ENCODE measurements at places on chromosomes 12 and 14. TPM values are rescaled to one million over a fixed set of nuclear protein-coding genes. Genes with fewer than 3 reads are reported as not detected.
A peak's percentile ranks its signal among the peaks of the same experiment; 100 is the strongest.

- H3K27me3 ChIP-seq: no peaks in the 10 kb centered on the region
- H3K4me1 ChIP-seq: no peaks in the 10 kb centered on the region
- no peak for DNase-seq
These were observed 77.8 kb upstream of the BDKRB2 start for GRCh38 chr14:96126783-96127271.

GRCh38 chr12:13853471-13853870, 127.9 kb downstream of the GRIN2B start:
- H3K4me1 ChIP-seq: no peaks in the 10 kb centered on the region
- no peak overlapping the region for H3K4me3 ChIP-seq

- H3K4me1 ChIP-seq: peaks cover 18% of the 10 kb centered on the region
- no peak for DNase-seq
- peak overlapping the region; percentile 95 for H3K27ac ChIP-seq
- no peak overlapping the region for H3K4me3 ChIP-seq
These were observed 24.0 kb downstream of the KLRK1 start for GRCh38 chr12:10365696-10366405.

DNA sequence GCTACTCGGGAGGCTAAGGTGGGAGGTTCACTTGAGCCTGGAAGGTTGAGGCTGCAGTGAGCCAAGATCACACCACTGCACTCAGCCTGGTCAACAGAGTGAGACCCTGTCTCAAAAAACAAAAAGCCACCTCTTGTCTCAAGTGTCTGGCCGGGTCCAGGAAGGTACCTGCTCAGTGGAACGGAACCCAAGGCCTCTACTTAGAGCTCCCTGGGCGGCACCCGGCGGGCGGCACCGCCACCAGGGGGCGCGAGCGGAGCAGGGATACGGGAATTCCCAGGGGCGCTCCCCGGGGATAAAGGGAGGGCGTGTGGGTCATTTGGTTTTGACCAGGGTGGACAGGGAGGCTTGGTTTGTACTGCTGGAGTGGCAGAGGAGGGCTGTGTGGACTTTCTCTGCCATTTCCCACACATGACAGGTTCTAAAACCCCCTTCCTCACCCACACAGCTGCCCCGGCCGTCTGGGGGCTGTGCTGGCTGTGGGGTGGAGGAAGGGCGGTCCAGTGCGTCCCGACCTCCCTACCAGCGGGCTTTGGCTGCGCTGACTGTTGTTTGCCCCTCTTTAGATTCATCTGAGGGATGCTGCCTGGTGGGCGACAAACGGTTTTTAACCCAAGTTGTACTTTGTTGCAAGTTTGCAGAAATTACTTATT, 91.4 kb downstream of the SETD3 start:
- H3K4me3 ChIP-seq: no peak overlapping the region
- peak; percentile 37 for DNase-seq
- no peaks in the 10 kb centered on the region for H3K36me3 ChIP-seq
- no peaks in the 10 kb centered on the region for H3K27me3 ChIP-seq
- H3K4me1 ChIP-seq: no peaks in the 10 kb centered on the region

DNA sequence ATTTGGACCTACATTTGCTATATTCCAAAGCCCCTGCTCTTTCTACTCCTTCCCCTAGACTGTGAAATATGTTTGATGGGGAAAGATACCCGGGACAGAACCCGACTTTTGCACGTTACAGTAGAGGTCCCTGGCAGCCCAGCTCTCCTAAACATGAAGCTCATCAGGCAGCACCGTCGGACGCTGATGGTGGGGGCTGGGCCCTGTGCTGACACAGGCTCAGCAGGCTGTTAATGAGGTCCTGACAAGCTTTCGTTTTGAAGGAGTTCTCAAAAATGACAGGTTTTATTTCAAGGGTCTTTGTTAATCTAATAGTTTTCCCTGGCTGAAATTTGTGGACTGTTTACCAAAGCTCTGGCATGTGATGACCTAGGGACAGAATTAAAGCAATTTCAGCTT, 102.3 kb downstream of the SLC25A47 start:
- H3K4me3 ChIP-seq: no peak overlapping the region
- H3K27me3 ChIP-seq: no peaks in the 10 kb centered on the region
- DNase-seq: no peak
- no peaks in the 10 kb centered on the region for H3K36me3 ChIP-seq
- H3K4me1 ChIP-seq: no peaks in the 10 kb centered on the region

Gene FAM177A1
- total RNA-seq: 31.4 TPM

Gene MYF6
- total RNA-seq: not detected

Gene LRIG3
- 18.8 TPM for total RNA-seq
